Lower leg skin (tissue), 4 donors: ENCODE measurements at places on chromosomes 11 and 22.

DNA sequence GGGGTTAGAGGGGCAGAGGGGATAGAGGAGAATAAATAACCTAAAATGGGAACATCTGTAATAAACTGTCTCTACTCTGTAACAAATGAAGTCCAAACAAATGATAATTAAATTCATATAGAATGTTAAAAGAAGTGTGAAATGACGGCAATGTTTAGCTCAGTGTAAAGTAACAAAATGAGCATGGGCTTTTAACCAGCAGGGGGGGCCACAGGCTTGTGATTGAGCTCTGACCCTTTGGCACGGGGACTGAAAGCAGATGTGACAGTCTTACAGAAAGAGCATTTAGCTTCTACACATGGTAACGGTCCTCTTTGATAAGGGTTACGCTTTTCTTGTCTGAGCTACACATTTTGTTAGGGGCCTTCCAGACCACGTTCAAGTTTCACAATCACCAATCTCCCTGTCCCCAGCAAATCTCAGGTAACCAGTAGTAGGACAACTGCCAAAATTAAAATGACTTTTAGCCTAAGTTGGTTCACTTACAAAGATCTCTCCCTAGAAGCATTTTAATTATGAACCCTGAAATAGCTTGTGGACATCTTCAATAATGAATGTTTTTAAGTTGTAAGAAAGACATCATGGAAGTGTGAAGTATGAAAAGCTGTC, 262.5 kb downstream of the DCDC1 start:
- DNase-seq, result peak; percentile 38

DNA sequence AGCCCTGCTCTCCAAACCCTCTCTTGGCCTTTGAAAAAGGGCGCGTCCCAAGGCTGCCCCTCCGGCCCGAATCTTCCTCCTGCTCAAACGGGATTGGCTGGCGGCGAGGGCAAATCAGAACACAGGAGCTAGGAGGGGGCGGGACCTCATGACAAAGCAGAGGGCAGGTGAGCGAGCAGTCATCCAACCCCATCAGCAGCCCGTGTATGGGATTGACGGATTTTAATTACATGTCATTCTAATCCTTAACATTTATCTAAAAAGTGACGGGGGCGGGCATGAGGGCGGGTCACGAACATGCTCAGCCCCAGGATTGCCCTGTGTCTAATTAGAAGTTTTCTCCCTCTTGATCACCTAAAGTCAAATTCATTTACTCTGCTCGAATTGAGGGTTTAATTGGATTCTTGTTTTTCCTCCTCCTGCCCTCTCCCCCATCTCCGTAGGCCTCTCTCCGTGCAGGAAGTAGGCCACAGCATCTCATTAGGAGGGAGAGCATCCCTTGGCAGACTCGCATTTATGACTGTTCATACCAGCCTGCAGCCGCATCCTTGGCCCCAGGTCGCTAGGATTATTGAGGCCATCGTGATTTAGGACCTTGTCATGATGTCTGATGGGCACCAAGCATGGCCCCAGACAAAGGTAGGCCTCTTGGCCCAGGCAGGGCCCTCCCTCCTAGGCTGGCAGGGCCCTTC, 147.1 kb downstream of the CHST1 start:
- no peak for DNase-seq

GRCh38 chr11:13902523-13902922, 60.0 kb upstream of the SPON1 start:
- no peak for DNase-seq

DNA sequence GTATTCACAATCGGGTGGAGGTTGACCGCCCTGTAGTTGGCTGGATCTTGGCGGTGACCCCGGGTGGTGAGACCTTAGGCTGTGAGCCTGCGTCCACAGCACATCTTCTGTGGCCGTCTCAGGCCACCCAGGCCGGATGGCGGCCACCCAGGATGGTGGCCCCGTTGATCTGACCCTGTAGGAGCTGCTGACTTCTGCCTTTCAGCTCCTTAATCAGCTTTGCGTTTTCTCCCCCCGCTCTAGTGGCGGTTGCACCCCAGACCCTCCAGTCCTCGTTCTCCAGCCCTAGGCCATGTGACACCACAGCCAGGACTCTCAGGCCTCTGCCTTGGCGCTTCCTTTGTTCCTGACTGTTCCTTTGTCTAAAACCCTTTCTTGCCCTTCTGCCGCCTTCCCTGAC, 244.0 kb downstream of the TBC1D22A start:
- DNase-seq, result no peak

DNA sequence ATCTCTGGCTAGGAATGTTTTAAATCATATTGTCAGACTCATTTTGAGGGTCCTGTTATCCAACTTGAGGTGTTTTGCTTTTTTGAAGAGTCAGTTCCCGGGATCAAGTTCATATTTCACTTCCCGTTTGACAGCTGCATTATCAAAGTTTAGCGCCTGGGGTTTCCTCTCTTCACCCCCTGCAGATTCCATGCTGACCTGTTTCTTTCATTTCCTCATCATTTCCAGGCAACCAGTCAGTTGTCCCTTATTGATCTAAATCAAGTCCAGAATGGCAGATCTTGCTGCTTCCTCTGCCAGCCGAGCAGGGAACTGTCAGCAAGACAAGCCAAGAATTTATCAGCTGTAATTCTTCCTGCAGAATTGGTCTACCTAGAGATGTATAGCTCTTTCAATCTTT, 197.6 kb upstream of the SYN3 start:
- no peak for DNase-seq

- DNase-seq, result no peak
Observed at GRCh38 chr11:27520226-27520625, 13.7 kb upstream of the LIN7C start.
